Esophagus squamous epithelium (tissue), 5 donors: ENCODE measurements at places on chromosomes 16 and 17.

DNA sequence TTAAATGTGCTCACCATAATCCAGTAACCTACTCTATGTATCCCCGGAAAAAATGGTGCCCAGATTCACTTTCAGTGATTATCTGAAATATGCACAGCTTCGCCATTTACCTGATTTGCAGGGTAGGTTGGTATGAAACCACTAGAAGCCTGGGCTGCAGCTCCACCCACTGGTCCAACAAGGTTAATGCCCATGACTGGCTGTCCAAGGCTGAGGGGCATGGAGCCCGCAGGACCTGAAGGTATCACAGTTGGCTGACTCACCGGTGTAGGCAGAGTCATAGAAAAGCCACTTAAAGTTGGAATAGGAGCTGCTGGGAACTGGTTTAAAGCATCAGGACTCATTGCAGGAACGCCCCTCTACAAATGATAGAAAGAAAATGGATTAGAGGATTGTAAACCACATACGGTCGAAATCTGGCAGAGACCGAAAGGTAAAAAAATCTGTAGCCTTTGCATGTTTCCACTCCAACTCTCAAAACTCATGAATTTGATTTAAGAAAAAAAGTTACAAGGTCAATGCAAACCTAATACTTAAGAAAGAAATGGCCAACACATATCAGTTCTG, 38.6 kb downstream of the SYNRG start:
- no peak for DNase-seq

DNA sequence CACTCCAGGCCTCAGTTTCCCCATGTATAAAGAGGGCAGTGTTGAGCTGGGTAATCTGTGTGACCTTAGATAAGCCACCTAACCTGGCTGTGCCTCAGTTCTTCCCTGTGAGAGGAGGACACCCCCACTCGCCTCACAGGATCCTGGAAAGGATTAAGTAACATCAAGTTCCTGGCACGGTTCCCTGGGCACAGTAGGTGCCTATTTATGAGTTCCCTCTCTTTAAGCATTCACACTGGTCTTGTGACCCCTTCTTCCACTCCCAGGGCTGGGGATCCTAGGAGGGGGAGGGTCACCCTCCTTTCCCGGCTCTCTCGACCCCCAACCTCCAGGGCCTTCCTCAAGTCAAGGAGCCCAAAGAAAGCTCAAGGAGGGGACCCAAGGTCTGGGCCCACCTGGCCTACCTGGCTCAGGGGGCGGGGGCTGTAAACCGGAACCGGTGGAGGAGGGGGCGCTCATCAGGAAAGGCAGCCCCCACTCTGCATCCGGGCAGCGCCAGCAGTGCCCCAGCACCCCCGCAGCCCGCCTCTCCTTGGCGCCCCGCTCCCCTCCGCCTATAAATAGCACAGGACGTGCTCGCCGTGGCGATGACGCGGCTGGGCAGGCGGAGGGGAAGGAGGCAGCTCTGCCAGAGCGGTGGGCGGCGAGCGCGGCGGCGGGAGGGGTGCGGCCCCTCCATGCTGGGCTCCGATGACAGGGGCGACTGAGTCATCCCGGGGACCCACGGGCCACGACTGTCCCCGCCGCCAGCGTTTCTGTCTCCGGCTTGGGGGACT, 9.4 kb downstream of the RPL19 start:
- no peak for DNase-seq

DNA sequence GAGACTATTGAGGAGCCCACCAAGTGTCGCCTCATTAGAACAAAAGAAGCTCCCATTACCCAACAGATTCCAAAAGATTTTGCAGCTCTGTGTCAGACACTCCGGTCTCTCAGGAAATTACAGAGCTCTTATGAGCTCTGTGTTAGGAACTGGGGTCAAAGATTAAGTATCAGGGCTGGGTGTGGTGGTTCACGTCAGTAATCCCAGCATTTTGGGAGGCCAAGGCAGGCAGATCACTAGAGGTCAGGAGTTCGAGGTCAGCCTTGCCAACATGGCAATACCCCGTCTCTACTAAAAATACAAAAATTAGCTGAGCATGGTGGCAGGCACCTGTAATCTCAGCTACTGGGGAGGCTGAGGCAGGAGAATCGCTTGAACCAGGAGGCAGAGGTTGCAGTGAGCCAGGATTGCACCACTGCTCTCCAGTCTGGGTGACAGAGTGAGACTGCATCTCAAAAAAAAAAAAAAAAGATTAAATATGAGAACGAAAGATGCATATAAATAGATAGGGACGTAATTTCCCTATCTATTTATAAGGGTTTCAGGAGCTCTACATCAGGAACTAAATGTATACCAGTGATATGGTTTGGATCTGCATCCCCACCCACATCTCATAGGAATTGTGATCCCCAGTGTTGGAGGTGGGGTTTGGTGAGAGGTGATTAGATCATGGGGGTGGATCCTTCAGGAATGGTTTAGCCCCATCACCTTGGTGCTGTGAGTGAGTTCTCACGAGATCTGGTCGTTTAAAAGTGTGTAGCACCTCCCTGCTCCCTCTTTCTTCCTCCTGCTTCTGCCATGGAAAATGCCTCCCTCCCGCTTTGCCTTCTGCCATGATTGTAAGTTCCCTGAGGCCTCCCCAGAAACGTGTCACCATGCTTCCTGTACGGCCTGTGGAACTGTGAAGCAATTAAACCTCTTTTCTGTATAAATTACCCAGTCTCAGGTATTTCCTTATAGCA, 111.4 kb downstream of the PRKCA start:
- DNase-seq: no peak

GRCh38 chr17:36861531-36861930, 75.7 kb upstream of the LHX1 start:
- no peak for DNase-seq

DNA sequence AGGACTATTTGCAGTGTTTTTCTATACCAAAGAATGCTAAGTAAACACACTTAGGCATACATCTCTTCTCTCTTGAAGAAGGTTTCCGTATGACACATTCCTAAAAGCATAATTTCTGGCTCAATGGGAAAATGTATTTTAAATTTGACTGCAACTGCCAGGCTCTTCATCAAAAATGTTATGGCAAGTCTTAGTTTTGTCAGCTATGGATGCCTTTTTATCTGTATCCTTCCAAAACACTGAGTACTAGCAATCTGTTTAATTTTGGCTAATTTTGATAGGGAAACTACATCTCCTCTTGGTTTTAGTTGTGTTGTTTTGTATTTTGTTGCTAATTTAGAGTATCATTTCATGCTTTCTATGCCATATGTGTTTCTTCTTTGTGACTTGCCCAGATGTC, 35.4 kb downstream of the MRPS23 start:
- DNase-seq: no peak

DNA sequence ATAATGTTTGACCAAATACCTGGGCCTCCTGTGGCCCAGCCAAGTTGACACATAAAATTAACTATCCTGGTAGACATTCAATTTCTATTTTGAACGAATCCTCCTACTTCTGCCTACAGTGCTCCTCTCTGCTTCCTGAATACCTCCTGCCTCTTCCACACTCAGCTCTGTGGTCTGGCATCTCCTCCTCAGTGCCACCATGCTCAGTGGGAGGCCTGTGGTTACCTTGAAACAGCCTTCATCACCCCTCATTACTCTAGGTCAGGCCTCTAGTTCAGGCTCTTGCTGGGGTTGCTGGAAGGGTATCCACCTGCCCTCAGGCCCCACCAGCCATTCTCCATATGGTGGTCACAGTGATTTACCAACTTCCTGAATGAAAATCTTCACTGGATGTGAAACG, 5.1 kb downstream of the LYRM9 start:
- DNase-seq: no peak

- no peak for DNase-seq
These were observed 18.4 kb downstream of the BAHCC1 start for GRCh38 chr17:81413497-81414135.

DNA sequence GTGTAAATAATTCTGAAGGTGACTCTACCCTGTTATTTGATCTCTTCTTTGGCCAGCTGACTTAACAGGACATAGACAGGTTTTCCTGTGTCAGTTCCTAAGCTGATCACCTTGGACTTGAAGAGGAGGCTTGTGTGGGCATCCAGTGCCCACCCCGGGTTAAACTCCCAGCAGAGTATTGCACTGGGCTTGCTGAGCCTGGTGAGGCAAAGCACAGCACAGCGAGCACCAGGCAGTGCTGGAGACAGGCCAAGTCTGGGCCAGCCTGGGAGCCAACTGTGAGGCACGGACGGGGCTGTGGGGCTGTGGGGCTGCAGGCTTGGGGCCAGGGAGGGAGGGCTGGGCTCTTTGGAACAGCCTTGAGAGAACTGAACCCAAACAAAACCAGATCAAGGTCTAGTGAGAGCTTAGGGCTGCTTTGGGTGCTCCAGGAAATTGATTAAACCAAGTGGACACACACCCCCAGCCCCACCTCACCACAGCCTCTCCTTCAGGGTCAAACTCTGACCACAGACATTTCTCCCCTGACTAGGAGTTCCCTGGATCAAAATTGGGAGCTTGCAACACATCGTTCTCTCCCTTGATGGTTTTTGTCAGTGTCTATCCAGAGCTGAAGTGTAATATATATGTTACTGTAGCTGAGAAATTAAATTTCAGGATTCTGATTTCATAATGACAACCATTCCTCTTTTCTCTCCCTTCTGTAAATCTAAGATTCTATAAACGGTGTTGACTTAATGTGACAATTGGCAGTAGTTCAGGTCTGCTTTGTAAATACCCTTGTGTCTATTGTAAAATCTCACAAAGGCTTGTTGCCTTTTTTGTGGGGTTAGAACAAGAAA, 5.1 kb downstream of the STH start:
- DNase-seq: no peak

- no peak for DNase-seq
These were observed 12.7 kb upstream of the C16orf82 start for GRCh38 chr16:27053996-27054395.

DNA sequence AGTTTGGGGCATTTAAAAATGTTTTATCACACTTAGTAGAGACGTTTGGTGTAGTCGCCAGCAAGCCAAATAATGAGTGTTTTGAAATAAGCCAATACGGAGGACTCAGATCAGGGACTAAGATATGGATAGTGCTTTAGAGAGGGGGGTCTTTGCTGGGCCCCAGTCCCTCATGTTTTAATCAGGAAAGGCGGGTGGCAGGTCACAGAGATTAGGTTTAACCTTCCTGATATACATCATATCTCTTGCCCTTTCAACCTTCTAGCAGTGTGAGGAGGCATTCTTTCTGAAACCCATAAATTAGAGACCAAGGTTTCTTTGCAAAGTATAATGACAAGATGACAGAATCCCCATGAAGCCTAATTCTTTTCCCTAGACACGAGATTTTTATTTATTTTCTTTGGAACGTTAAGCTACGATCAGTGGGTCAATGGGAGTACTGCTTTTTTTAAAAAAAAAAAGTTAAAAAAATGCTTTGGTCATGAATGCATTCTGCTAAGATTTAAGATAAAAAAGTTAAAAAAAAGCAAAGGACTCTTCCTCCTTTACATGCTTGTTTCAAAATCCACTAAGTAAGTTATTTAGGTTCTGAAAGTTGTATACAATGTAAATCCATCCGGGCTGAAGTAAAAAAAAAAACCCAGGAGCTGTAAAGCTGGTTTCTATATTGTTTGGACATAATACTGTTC, 572.1 kb upstream of the SALL1 start:
- DNase-seq: no peak

GRCh38 chr16:10729104-10730048, 14.3 kb upstream of the NUBP1 start:
- no peak for DNase-seq

- DNase-seq: no peak
These were observed 46.9 kb upstream of the HNF1B start for GRCh38 chr17:37791447-37792399.

DNA sequence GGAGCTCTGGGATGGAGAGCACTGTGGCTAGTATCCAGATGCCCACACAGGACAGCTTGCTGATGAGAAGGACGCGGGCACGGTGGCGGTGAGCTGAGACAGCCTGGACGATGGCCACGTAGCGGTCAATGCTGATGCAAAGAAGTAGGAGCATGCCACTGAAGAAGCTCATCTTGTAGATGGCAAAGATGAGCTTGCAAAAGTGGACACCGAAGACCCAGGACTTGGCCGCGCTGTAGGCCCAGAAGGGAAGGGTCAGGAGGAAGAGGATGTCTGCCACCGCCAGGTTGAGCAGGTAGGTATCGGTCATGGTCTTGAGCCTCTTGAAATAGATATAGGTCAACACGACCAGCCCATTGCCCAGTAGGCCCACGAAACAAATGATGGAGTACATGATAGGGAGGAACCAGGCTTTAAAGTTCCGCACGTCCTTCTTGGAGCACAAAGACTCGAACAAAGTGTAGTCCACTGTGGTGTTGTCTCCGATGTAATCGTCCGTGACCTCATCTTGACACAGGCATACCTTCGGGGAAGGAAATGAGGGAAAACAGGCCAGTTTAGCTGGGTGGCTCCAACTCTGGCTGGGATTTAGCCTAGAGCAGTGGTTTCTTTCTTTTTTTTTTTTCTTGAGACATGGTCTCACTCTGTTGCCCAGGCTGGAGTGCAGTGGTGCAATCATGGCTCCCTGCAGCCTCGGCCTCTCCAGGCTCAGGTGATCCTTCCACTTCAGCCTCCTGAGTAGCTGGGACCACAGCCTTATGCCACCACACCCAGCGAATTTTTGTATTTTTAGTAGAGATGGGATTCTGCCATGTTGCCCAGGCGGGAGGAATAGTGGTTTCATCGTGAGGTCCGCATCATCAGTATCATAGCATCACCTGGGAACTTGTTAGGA, 9.7 kb downstream of the CCR7 start:
- DNase-seq: no peak

GRCh38 chr17:35068249-35068648, 4.7 kb upstream of the RFFL start:
- DNase-seq: no peak

DNA sequence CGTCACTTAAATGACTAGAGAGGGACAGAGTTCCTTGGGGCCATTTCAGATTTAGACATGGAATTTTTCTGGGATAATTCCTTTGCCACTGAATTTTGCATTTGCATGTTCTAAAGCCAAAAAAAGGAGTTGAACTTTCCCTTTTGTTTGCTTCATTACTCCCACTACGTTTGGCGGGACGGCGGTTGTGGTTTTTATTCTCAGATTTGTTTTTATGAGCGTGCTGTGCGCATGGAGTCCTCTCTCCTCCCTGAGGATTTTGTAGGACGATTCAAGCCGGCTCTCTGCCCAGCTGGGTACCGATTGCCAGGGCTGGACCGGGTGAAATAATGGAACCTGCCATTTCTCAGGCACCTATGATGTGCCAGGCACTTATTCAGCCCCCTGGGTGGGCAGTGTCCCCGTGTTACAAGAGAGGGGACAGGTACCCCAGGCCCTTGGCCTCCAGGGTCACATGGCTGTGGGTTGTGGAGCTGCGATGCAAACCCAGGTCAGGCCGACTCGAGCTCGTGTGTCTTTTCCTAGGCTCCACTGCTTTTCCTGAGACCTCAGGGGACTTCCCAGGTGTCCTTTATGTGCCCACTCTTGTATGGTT, 18.8 kb downstream of the CMIP start:
- DNase-seq: no peak

- no peak for DNase-seq
These were observed 182.9 kb downstream of the CCDC182 start for GRCh38 chr17:57562184-57562698.

DNA sequence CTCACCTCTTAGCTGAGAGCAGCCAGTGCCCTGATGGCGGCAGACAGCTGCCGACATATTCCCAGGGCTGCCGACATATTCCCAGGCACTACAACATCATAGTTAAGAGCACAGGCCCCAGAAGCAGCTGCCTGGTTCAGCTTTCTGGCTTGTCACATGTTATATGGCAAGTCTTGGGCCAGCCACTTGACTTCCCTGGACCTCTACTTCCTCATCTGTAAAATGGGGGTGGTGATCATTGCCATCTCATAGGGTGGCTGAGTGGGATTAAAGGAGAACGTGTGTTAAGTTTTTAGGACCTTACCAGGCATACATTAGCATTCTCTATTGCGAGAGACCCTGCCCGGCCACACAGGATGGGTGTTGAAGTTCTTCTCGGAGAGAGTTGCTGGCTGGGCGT, 19.1 kb downstream of the CDIPT start:
- no peak for DNase-seq

GRCh38 chr16:11118479-11118878, 137.5 kb downstream of the SOCS1 start:
- DNase-seq: no peak
